ENCODE measurements at places on chromosomes 7 and 10.

GRCh38 chr10:113609704-113610108, 54.1 kb downstream of the NRAP start:
- H3K4me3 ChIP-seq = peak overlapping the region; percentile 13
- DNase-seq = no peak
- peak overlapping the region; percentile 82 for H3K27ac ChIP-seq
- H3K4me1 ChIP-seq = peaks cover 75% of the 10 kb centered on the region
- no peaks in the 10 kb centered on the region for H3K27me3 ChIP-seq

DNA sequence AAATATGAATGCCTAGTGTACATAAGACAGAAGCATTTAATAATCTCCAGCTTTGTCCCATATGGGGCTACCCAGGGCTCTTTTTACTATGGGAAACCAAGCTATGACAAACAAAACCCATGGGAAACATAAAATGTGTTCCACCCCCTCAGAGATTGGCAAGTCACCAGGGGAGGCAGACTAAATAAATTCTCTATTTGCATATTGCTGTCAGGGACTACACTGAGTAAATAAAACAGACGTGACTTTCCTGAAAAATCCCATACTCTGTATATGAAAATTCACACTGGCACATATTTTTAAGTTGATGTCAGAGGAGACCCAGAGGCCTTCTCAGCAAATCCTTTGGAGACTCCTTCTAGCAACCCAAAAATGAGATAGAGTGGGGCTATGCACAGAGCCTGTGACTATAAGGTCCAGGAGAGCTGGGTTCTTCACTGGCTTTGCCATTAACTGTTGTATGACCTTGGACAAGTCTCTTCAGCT, 44.0 kb upstream of the HPSE2 start:
- peaks cover 2% of the 10 kb centered on the region for H3K36me3 ChIP-seq
- peaks cover 32% of the 10 kb centered on the region for H3K27me3 ChIP-seq
- DNase-seq = no peak
- no peak overlapping the region for H3K27ac ChIP-seq
- H3K4me3 ChIP-seq = no peak overlapping the region

DNA sequence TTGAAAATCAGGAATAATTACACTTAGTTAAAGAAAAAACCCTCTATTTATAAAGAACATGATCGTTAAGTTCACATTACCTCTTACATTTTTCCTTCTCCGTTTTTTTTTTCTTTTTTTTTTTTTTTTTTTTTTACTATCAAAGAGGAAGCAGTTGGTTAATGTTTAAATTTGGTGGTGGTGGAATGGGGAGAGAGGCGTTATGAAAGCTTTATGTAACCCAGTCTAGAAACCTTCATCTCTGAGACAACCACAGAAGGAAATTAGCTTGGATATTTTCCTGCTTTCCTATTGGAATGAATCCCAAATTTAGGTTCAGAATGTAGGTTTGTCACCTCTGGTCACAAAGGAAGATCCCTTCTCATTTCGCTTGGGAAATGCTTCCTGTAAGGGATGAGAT, 31.5 kb upstream of the LHFPL3 start:
- no peak for DNase-seq
- no peak overlapping the region for H3K4me3 ChIP-seq
- no peak overlapping the region for H3K27ac ChIP-seq
- no peaks in the 10 kb centered on the region for H3K4me1 ChIP-seq
- H3K36me3 ChIP-seq = no peaks in the 10 kb centered on the region

DNA sequence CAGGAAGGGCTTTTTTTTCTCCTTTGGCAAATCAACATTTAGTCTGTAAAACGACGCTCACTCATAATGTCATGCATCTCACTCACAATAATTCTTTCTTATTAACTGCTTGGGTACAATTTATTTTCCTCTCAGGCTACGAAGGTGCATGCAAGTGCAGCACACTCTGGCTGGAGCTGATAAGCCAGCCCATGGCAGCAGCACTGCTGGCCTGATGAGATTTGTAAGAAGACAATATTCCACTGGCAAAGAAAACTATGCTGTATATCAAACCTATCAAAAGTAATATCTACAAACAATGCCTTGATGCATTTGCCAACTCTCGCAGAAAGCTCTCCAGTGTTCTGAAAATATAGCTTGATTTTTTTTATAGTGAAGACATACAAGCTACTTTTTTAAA, 170.0 kb upstream of the PHF14 start:
- H3K27ac ChIP-seq = no peak overlapping the region
- no peak overlapping the region for H3K4me3 ChIP-seq
- DNase-seq = no peak
- no peaks in the 10 kb centered on the region for H3K27me3 ChIP-seq
- H3K4me1 ChIP-seq = no peaks in the 10 kb centered on the region

DNA sequence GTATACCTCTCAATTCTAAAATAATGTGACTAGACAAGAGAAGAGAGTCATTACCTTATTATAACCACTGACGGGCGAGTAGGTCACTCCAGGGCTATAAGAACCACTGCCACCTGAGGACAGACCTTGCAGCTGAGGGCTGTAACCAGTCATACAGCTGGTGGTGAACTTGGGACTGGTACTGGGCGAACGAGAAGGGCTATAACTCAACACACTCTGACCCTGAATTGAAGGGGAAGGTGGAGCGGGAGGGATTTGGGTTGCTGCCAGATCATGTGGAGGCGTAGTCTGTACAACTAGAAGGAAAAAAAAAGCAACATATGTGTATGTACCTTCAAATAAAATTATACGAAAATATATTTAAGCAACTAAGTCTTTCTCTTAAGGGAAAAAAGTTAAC, 3.4 kb downstream of the TMEM209 start:
- no peak for DNase-seq
- H3K27me3 ChIP-seq = no peaks in the 10 kb centered on the region
- no peak overlapping the region for H3K27ac ChIP-seq
- peaks cover 25% of the 10 kb centered on the region for H3K4me1 ChIP-seq
- H3K36me3 ChIP-seq = peaks cover 32% of the 10 kb centered on the region

- no peak overlapping the region for H3K27ac ChIP-seq
- H3K4me3 ChIP-seq = no peak overlapping the region
- no peaks in the 10 kb centered on the region for H3K36me3 ChIP-seq
- no peak for DNase-seq
- H3K27me3 ChIP-seq = no peaks in the 10 kb centered on the region
These were observed 10.7 kb upstream of the PANK1 start for GRCh38 chr10:89655722-89656121.

GRCh38 chr10:124626759-124627380, 117.3 kb downstream of the FAM53B start:
- no peaks in the 10 kb centered on the region for H3K36me3 ChIP-seq
- H3K27ac ChIP-seq = no peak overlapping the region

- no peaks in the 10 kb centered on the region for H3K27me3 ChIP-seq
- H3K4me3 ChIP-seq = no peak overlapping the region
- H3K27ac ChIP-seq = no peak overlapping the region
- no peaks in the 10 kb centered on the region for H3K36me3 ChIP-seq
- peaks cover 10% of the 10 kb centered on the region for H3K4me1 ChIP-seq
- no peak for DNase-seq
These were observed 157.9 kb upstream of the CSTF2T start for GRCh38 chr10:51857305-51857704.

- H3K27me3 ChIP-seq = no peaks in the 10 kb centered on the region
- no peak overlapping the region for H3K4me3 ChIP-seq
- H3K36me3 ChIP-seq = no peaks in the 10 kb centered on the region
- no peak for DNase-seq
- peaks cover 30% of the 10 kb centered on the region for H3K4me1 ChIP-seq
These were observed 190.8 kb downstream of the SORCS1 start for GRCh38 chr10:106973716-106974115.

DNA sequence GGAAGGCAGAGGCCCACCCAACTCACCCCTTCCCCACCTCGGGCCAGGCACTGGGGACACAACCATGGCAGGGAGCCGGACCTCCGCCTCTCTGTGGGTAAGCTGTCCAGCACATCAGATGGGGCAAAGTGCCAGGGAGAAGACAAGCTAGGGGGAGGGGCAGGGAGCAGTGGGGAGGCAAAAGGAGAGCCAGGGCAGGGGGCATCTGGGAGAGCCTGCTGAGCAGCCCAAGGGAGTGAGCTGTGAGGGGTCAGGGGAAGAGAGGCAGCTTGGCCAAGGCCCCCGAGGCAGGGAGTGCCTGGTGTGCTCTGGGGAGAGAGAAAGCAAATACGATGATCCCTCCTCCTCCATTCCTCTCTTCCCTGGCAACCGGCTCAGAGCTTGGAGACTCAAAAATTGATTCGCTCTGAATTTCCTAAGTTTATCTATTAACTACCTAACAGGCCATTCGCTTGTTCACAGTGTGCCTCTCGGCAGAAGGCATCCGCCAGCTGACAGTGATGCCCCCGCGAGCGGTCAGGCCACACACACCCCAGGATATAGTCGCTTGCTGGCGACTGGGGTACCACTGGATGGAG, 4.5 kb downstream of the CAMK2B start:
- peaks cover 38% of the 10 kb centered on the region for H3K27me3 ChIP-seq

Measured in neural crest cell (in vitro differentiated cells).